ENCODE measurements at places on chromosomes 1 and 21. TPM values are rescaled to one million over a fixed set of nuclear protein-coding genes. Genes with fewer than 3 reads are reported as not detected.

Gene TMPRSS15
- not detected for total RNA-seq

Gene LPAR3
- 1.1 TPM for total RNA-seq

DNA sequence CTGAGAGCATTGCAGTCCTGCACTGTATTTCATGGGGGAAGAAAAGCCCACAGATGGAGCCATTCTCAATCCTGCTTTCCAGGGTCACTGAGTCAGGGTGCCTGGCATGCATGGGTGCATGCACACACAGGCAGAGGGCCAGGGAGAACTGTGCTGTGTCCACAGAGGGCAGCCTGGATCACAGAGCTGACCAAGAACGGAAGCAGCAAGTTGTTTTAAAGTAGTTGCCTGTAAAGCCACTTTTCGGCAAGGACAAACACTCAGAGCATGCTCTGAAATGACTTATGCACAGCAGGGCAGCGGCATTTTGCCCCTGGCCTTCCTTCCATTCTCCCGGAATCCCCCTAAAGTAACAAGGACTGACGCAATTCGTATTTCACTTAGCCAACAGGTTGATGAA is 3.6 kb downstream of the ERG start:
- DNase-seq = no peak

DNA sequence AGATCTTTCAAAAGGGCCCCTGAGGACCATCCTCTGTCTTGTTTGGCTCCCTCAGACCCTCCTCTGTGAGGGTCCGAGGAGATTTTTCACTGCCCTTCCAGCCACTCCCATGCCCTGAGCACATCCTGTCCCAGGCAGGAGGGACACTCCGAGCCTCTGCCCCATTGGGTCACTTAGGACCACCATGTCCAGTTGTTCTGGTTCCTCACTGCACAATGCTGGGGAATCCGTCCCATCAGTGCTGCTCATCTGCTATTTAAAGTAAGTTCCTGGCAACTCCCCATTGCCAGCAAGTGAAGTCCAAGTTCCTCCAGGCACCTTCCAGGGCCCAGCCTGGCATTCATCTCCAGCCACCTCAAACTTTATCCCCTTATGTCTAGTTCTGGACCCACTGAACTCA is 117.5 kb upstream of the GRIK3 start:
- DNase-seq = no peak

DNA sequence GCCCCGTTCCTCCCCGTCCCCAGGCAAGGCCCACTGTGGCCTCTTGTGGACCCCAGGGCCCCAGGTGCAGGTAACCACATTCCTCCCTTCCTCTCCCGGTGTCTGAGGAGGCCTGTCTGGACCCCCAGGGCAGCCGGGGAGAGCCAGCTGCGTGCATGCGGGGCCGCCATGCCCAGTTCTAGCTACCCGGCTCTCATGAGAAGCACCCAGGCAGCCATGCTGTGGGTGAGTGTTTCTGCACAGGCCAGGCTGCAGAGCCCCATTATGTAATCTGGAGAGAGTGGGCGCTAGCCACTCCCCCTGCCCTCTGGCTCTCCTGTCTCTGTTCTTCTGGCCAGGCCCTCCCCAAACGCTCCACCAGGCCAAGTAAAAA is 18.4 kb upstream of the PLEKHG5 start:
- DNase-seq = no peak

DNA sequence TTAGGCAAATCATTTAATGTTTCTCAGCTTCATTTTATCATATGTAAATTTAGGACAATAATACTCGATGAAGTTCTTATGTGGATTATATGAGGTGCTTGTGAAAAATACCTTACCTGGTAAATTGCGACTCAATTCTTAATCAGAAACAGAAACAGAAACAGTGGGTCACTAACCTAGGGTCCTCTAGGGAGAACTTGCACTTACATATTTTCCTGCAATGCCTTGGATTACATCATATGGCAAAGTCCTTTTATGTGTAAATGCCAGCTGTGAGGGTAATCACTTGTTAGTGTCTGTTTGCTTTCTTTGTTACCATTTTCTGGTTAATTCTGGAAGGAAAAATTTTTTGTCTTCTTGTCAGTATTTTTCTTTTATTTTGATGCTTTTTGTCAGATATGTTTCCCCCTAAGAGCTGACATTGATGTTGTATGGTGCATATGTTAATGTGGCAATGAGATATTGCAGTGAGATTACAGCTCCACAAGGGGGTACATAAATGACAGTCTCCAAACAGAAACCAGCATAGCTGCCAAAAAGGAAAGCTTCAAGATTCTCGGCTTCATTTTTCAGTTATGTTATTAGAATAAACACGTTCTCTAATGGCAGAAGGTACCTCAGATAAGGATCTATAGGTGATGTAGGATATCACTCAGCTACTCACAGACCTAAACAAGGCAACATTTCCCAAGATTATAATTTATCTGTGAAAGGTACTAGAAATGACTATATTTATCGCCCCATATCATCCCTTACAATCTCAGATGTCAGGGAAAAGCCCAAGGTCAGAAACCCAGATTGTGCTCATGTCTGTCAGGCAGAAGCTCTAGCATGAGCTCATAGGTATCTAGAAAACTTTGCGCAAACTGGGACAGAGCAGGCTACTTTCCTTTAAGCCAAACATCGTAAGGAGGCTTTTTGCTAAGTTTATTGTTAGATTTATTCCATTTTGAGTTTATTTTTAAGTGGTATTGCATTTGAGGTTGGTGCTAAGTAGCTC is 119.9 kb downstream of the FASLG start:
- no peak for DNase-seq

GRCh38 chr1:39755965-39756659 is 15.0 kb downstream of the OXCT2 start:
- DNase-seq = no peak

GRCh38 chr1:31657020-31657804 is 12.5 kb upstream of the PEF1 start:
- DNase-seq = no peak
